ENCODE measurements at places on chromosomes 2 and 18.

DNA sequence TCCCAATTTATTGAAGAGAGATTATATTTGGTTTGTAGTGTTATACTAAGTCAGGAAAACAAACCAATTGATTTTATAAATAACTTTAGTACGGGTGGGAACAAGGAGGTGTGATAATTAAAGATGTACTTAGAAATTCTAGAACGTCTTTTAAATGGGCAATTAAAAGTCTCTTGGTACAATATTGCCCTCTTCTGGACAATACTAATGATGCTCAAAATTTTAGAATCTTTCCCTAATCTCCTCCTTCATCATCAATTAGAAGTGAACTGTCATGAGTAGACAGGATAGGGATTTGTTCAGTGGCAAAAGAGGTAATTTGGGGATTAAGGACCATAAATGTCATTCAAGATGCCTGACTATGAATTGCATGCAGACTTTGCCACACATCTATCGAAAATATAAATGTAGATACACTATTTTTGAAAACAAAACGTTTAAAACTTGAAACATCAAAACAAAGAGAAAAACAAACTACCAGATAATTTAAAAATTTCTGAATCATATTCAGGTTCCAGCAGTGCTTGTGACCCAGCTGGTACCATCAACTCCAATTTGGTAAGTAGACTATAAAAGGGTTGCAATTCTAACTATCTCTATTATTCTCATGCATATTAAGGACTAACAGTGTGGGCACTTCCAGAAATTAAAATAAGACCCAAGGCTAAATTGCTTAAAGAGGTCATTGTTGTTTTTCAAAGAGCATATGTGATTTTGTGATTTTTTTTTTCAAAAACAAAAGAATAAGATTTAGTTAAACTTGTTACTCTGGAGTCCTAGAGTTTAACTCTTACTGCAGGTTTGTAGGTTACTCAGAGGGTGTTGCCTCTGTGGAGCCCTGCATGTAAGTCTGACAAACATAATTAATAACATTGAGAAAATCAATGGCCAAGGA lies 123.5 kb downstream of the LAMA3 start:
- DNase-seq: no peak

GRCh38 chr2:80244905-80245584 lies 59.5 kb downstream of the LRRTM1 start:
- DNase-seq: no peak

GRCh38 chr2:97740590-97741182 lies 27.3 kb downstream of the ZAP70 start:
- DNase-seq: peak; percentile 45

DNA sequence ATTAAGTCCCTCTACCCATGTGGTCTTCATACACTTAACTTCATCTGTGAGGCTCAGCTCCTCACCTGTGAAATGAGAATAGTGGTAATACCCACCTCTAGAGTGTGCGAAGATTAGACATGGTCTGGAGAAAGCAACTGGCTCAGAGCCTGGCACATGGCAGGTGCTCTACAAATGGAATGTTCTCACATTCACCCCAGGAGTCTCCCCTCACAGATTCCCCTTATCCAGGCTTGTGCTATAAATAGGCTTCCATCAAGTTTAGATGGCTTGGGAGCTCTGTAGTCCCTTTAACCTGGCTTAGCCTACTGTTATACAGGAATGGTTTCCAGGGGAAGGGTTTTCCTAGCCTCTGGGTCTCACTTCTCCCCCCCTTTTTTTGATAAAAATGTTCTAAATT lies 455.9 kb downstream of the RNF144A start:
- DNase-seq: no peak

GRCh38 chr2:181847702-181848101 lies 43.8 kb upstream of the ITPRID2 start:
- DNase-seq: no peak

DNA sequence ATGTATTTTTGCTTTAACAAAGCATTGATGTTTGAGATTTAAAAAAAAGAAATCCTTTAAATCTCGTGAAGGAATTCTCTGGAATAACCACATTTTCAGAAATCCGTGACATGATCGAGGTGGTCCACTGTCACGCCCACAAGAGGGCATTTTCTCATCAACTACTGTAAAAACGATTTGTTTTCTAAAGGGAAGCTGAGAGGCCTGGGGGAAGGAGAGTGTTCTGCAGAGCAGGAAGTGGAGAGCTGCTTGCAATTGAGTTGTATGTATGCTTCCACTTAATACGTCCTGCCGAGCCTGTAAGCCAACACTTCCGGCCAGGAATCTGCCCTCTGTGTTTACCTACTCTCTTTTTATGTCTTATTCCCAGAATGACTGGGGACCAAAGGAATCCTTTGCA lies 19.4 kb downstream of the KLHL29 start:
- DNase-seq: no peak

DNA sequence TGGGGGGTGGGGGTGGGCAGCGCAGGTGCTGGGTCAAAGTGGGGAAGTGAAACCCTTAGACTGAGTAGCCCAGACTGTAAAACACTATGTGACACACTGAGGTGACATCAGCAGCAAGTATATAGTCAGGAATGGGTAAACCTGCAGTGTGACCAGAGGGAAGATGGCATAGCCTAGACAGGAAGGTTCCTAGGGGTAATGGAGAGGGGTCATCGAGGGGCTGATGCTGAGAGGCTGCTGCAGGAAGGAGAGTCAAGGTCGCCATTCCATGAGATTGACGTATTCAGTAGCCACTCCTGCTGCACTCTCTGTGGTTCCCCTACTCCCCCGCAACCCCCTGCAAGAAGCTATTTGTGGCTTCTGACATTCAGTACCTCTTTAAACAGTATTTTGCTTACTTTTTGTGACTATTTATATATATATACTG lies 111.7 kb downstream of the CHST9 start:
- no peak for DNase-seq

- DNase-seq: no peak
These were observed 149.8 kb downstream of the ACTR3 start for GRCh38 chr2:114039677-114040076.

- no peak for DNase-seq
These were observed 275.1 kb downstream of the TGIF1 start for GRCh38 chr18:3725115-3725514.

DNA sequence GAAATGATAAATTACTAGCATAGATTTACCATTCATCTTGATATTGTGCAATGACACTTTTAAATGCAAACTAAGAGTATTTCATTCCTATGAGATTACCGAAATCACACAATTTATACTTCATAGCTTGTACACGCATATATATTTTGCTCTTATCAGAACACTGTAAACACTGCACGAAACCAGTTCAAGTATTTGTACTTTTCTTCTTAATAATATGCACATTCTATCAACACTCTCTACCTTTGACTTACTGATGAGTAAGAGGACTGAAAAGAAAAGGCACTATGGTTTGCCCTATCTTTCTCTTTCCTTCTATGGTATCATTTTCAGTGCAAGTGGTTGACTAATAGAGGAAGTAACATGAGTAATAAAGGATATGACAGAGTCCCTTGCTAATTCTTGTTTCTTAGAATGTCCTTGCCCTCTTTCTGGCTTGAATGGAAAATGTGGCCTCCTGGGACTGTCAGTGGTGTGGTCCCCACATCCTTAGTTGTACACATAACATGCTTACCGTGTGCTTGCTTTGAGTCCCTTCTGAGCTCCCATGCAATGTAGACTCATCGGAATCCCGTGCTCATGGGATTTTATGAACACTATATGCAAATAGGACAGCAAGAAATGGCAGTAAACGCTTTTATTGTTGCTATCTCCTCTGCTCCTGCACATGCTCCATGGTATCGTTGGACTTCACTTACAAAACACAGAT lies 363.5 kb upstream of the TNP1 start:
- DNase-seq: no peak

GRCh38 chr2:142682528-142682927 lies 194.9 kb upstream of the KYNU start:
- no peak for DNase-seq

GRCh38 chr2:29562896-29563295 lies 358.5 kb downstream of the ALK start:
- DNase-seq: no peak

- DNase-seq: no peak
These were observed 32.8 kb upstream of the DNAH7 start for GRCh38 chr2:196101325-196101991.

- DNase-seq: no peak
These were observed 107.1 kb upstream of the MAPRE2 start for GRCh38 chr18:34933909-34934661.

DNA sequence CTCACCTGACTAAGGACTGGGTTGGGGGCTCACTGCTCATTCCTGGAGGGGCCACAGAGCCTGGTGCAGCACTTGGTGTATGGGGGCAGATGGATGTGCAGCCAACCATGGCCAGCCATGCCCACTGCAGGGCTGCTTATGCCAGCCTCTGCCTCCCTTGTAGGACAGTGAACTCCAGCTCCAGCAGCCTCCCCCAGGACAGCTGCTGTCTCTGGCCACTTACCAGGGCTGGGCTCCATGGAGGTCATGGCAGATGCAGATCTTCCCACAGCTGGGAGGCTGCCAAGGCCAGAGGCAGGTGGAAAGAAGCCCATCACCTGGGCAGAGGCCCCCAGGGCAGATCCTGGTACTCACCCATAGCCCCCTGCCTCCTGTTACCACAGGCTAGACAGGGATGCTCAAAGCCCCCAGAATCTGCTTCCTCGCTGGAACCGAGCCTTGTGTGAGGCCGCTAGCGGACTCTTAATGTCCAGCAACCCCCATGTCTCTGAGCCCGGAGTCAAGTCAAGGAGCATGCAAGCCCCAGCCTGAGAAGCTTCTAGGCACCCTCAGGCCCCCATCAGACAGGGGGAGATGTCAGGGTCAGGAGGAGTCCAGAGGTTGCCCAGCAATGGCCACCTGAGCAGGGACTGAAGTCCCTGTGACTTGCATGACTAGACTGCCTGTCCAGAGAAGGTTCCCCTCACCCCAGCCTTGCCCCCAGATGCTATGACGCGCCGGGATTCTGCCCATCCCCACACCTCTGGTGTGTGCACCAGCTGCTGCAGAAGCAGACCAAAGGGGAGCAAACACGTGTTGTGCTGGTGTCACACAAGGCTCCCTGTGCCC lies 123.6 kb downstream of the TWIST2 start:
- DNase-seq: no peak

GRCh38 chr18:28398471-28398870 lies 221.5 kb upstream of the CDH2 start:
- DNase-seq: no peak

DNA sequence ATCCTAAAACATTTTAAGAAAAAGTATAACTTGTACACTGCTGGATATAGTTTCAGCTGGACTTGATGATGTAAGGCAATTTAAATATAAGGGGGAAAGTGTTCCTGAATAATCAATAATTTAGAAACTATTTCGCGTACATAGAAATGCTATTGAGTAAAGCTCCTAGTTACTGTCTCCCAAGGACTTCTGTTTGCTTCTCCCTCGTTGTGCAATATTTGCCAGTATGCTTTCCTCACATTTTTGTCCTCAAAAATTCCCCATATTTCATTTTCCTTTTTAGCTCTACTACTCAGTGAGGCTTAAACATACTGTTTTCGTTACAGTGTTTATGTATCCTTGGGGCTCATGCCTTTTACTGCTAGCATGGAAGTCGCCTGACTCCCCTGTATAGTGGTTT lies 36.9 kb downstream of the ATP9B start:
- no peak for DNase-seq

- no peak for DNase-seq
These were observed 12.3 kb upstream of the SP100 start for GRCh38 chr2:230403746-230404145.

GRCh38 chr2:104914509-104914908 lies 60.6 kb downstream of the POU3F3 start:
- no peak for DNase-seq

GRCh38 chr18:26621161-26622026 lies 73.0 kb upstream of the KCTD1 start:
- DNase-seq: no peak

- DNase-seq: no peak
These were observed 129.3 kb downstream of the FAM210A start for GRCh38 chr18:13597068-13597467.

GRCh38 chr2:29000481-29000880 lies 19.4 kb downstream of the TOGARAM2 start:
- DNase-seq: no peak

Data from activated CD8-positive, alpha-beta memory T cell treated with anti-CD3 and anti-CD28 coated beads for 48 hours (primary cell).